Left colon (tissue), 2 donors: ENCODE measurements at places on chromosomes 4 and X. TPM values are rescaled to one million over a fixed set of nuclear protein-coding genes. Genes with fewer than 3 reads are reported as not detected.

Gene BST1
- total RNA-seq, result 11.4 TPM

Gene ZRSR2
- 9.1 TPM for total RNA-seq

Gene HTN1
- not detected for total RNA-seq

Gene ADRA2C
- 0.84 TPM for total RNA-seq

Gene ARHGEF38
- total RNA-seq, result 11.6 TPM

Gene EVC2
- 1.4 TPM for total RNA-seq

Gene WDR17
- total RNA-seq, result 1.1 TPM

Gene ARR3
- total RNA-seq, result 0.64 TPM

Gene ZNF711
- total RNA-seq, result 1.5 TPM

Gene ATP6AP2
- 74.0 TPM for total RNA-seq

Gene NR3C2
- total RNA-seq, result 131 TPM

GRCh38 chrX:83934220-83934619, 73.3 kb downstream of the CYLC1 start:
- no peak for DNase-seq

DNA sequence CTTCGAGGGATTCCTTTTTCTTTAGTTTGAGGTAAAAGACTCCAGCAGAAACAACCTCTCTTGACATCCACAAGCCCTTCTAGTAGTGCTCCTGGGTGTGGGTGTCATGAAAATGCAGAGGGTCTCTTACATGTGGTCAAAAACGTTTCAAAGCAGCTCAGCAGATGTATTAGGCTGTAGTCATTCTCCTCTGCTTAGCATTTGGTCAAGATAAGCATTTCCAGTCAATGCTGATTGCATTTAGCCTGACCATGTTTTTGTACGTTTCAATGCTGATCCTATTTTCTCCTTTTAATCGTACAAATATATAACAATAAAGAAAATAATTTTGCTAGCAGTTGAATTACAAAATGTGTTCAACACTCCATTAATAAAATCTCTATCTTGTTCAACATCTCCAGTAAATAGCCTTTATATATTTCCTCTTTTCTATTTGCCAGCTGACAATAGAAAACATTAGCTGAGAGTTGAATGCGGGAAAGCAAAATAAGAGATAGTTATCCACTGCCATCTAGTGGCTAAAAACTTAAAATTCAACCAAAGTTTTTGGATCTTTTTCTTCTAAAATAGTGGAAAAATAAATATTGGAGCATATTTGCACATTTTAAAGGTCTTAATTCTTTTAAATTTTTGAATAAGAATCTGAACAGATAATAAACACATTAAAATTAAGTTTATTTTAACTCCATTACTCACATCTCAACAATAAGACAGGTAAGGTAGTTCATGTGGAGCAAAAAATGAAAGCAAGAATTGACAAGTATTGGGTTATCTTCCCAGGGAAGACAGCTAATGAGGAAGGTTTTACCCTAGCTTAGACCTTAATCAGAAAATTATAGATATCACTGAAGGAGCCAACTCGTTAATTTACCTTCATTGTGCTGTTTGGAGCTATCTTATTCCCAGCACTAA, 15.2 kb upstream of the PACRGL start:
- DNase-seq, result no peak

GRCh38 chr4:99735822-99736221, 78.2 kb upstream of the C4orf54 start:
- DNase-seq, result no peak

DNA sequence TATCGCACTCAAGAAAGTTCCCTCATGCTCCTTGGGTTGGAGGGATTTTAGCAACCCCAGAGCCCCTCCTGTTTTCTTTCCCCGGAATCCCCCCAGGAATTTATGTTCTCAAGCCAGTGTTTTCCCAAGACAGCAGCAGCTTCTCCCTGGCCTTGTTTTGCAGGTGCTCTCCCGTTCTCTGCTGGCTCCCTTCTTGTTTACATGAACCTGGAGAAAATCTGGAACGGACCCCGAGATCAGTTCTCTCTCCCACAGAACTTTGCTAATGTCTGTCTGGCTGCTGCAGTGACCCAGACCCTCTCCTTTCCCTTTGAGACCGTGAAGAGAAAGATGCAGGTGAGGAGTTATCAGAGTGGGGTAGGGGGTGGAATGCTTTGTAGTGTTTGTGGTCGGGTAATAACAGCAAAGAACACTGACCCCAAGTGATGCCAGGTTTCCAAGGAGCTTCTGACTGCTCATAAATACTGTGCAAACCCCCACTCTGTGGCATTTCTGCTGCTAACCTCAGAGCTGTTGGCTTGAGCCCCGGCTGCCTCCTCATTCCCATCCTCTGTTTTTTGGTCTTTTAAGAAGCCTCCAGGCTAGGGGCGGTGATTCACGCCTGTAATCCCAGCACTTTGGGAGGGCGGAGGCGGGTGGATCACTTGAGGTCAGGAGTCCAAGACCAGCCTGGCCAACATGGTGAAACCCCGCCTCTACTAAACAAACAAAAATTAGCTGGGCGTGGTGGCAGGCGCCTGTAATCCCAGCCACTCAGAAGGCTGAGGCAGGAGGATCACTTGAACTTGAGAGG, 11.1 kb downstream of the SLC25A43 start:
- DNase-seq, result peak; percentile 74

DNA sequence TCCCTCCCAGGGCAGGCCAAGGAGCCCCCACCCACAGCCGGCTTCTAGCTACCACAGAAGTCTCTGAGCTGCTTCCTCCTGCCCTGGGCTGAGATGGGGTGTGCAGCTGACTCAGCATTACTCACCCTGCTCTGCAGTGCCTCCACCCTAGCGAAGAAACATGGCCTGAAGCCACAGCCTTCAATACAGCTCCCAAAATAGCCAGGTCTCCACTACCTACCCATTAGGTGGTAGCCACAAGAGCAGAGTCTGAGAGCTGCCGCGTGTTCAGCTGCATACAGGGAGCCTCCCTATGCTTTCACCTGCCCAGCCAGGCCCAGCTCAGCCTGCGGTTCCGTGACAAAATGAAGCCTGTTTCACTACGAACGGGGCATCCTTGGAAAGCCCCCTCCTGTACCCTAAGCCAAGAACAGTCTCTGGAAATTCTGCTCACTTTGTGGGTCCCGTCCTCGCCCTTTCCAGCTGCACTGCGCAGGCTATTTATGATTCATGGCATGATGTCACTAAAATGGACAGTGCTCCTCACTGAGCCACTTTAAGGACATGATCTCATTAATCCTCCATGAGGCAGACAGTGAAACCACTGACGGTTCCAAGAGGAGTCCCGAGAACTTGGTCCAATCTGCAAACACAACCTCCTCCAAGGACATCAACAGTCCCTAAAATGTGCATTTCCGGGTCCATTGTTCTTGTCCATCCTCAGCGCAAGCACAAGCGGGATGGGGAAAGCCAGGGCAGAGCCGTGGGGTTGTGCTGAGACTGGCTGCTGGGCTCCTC, 20.2 kb downstream of the WDR1 start:
- peak; percentile 63 for DNase-seq

GRCh38 chr4:88857588-88857987, 160.0 kb upstream of the NAP1L5 start:
- DNase-seq, result no peak

GRCh38 chr4:185839194-185839712, 27.3 kb upstream of the SORBS2 start:
- DNase-seq, result peak; percentile 57

DNA sequence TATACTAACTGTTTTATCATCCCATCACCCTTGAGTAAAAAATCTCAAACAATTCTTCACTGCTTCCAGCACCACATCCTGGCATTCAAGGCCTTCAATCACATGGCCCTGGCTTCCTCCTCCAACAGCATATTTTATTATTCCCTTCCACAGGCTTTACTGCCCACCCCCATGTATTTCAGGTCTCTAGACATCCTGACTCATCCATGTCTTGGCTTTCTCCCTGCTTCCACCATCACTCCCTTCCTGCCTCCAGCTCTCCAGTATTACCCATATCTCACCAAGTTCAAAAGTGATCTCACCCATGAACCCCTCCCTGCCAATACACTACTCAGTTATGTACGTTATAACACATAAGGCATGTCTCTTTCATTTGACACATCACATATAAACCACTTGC, 34.7 kb upstream of the PLAC1 start:
- DNase-seq, result no peak

- DNase-seq, result no peak
Measured at GRCh38 chr4:140888054-140888453, 131.9 kb upstream of the TBC1D9 start.

DNA sequence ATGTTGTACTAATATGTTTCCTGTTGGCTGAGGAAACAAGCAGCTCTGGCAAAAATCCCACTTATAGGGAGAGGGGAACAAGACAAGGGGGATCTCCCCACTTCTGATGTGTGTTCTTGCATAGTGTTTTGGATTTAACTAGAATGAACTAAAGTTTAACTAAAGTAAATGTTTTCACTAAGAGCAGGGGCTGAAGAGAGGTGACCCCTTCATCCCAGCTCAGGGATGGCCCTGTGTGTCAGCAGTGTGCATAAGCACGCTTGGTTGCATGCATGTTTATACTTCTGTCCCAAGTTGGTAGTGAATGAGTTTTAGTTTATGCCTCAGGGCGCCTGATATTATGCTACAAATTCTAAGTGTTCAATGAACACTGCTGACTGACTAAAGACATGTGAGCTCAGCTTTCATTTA, 169.4 kb downstream of the MGST2 start:
- no peak for DNase-seq

- DNase-seq, result no peak
Measured at GRCh38 chr4:124177647-124178425, 534.7 kb downstream of the ANKRD50 start.

DNA sequence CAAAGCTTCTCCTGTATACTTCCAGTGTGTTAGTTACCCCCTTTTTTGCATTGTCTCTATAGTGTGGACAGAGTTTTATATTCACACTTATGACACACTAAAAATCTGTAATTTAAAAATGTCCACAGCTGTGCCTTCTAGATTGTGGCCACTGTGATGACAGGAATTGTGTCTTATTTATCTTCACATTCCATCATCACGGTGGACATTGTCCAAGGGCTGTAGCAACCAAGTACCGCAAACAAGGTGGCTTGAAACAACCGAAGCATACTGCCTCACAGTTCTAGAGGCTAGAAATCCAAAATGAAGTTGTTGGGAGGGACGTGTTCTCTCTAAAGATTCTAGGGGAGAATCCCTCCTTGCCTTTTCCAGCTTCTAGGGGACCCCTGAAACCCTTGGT, 32.3 kb downstream of the CHRNA9 start:
- no peak for DNase-seq

DNA sequence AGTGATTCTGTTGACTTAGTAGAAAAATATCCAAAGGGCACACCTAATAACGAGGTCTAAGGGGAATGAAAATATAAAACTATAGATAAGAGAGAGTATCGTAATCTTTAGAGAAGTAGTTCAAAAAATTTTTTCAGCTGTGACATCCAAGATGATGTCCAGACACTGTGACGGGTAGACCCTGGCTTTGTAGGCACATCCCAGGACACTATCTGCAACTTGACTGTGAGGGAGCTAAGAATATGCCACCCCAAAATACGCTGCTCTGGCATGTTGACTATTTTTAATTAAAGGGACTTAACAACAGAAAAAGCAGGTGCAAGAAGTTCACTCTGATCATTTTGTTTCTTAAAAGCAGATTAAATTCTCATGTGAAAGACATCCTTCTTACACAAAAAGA, 89.5 kb downstream of the CLCN4 start:
- DNase-seq, result no peak

- peak; percentile 72 for DNase-seq
Measured at GRCh38 chr4:185143601-185143969, 519 bp downstream of the SLC25A4 start.

DNA sequence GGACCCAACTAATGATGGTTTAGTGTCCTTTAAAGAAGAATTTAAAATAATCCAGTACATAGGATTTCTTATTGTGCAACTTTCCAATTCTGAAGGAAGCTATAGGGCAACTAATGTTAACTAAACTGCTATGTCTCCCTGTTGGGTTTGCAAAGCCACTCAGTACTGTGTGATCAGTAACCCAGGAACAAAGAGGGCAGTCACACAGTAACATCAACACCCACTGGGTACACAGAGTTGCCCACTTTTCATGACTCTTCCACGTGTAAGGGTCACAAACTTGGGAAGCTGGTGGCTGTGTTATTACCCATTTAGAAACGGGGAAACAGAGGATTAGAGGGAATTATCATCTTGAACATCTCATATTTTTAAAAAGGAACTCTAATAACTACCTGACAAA, 555.0 kb upstream of the DIPK2B start:
- no peak for DNase-seq

GRCh38 chr4:6699903-6700302, 6.2 kb downstream of the S100P start:
- peak; percentile 3 for DNase-seq

DNA sequence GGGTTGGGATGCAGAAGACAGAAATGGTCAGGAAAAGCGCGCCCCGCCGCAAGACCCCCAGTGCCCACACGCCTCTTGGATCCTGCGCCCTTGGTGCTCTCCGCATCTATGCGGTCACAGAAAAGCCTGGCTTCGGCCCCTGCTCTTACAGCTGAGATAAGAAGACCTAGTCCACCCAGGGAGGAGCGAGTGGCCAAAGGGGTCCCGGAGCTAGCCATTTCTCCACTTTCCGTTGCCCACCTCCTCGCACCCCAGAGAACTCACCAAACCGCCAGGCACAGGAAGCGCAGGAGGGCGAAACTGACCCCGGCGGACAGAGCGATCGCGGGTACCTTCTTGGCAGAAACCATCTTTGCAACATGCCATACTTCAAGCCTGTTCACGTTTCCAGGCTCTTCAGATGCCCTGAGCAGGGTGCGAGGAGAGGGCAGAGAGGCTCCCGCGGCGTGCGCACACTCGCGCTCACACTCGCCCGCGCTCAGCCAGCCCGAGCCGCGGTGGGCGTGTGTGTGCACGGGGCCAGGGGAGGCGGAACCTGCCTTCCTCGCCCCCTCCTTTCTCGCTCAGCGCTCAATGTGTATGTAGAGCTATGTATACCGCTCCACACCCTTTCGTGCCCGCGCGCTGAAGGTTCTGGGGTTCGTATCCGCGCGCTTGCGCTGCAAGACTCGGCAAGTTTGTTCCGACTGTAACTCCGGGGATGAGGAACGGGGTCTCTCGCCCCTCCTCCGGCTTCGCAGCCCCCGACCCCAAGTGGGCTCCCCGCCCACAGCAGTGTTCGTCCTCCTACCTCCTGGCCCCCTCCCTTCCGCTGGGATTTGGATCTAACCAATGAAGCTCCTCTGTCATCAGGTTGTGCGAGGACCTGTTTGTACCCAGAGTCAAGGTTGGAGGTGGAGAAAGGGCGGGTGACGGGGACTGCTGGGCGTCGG, at the start of gene GABRA4:
Gene GABRA4, minus strand, starts transcription at position 507 of the 932 bp plus-strand sequence. Its CDS starts 157 bp downstream, at position 350.
- DNase-seq, result no peak
